ENCODE measurements at places on chromosomes 6 and 20.

DNA sequence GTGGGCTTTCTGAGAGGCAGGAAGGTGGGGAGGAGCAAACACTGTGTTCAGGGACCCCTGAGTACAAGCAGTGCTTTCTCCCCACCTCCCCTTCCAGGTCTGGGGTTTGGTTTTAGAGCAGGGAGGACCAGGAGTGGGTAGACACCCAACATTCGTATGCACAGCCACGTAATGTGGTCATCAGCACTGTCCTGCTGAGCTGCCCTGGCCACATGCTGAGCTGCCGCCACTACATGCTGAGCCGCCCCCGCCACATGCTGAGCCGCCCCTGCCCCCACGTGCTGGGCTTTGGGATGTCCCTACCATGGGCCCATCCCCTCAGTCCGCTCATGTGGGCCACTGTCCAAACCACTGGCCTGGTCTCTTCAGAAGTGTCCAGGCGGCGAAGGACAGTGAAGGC, 214.9 kb upstream of the CST7 start:
- no peak for DNase-seq

- no peak for DNase-seq
Observed at GRCh38 chr6:135117413-135117968, 62.9 kb upstream of the HBS1L start.

DNA sequence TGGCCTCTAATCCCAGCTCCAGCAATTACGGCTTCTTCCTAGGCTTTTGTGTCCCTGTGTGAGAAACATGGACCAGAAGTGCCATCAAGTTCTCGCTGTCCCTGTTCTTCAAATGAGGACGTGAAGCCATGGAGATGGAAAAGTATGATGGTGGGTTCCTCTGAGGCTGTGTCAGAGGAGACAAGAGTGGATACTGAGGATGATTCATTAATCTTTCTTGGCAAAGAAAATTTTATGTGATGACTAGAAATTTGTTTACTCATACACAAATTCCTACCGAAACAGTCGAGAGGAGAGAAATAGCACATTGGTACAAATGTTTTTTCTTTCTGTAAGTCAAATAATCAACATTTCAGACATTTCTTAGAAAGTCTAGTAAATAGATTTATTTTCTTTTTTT, 35.0 kb upstream of the PNRC1 start:
- DNase-seq = no peak

GRCh38 chr20:46627234-46627633, 24.0 kb downstream of the SLC13A3 start:
- DNase-seq = no peak

GRCh38 chr6:121691126-121691551, 255.7 kb downstream of the GJA1 start:
- no peak for DNase-seq

DNA sequence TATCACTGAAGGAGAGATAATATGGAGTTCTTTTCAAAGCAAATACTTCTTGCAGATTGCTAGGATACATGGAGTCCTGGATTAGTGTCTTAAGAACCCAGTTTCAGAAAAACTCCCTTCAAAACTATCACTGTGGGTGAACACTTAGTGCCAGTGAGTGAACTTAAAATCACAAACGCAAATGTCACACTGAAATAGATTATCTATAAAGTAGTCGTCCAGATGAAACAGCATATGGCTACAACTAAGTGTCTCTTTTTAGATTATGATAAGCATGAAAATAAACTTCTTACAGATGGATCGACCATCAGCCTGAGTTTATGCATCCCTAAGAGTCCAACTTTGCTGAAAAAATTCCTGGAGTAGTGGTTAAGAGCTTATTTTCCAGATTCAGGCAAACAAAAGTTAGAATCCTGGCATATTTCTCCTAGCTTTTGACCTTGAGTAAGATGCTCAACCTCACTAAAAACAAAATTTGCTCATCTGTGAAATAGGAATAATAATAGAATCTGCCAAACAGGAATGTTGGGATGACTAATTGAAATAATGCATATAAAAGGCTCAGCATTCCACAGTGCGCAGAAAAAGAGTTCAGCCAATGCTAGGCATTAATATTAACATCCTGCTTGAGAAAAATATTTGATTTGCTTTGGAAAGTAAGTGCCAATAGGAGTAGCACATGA, 70.4 kb downstream of the DOK5 start:
- DNase-seq = no peak

DNA sequence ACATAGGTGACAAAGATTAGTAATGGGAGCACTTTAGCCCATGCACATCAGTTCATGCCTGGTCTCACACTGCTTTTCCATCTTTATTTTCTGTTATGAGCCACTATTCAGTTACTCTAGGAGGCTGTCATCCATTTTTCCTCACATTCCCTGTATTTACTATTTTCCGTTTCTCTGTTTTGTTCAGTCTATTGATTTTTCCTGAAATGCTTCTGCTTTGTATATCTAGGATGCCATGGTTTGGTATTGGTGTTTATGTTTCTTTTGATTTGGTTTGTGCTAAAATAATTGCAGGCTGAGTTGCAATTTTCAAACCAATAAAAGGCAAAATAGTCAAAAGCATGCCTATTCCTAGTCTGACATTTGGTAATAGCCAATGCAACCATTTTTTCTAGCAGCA, 28.9 kb upstream of the ZNF292 start:
- no peak for DNase-seq

DNA sequence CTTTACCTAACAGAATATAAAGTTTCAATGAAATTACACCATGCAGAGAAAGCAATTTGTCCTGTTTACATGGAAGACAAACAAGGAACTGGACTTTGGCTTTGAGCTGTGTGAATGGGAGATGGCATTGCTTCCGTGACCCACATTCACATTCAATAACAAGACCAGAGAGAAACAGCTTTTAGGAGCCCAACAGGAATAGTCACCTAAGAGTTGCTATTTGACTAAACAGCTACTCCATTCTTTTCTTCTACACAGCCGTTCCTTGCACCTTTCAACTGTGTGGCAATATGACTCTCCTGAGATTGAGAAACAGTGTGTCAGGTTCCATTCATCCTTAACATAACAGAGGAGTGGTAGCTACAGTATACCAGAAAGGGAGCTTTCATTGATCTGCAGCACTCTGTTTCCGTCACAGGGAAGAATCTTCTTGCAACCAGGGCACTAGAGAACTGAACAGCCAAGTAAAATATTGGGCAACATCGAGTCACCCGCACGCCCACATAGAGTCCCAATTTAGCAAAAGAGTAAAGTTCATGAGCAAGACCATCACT, 355.1 kb downstream of the HAO1 start:
- no peak for DNase-seq

GRCh38 chr6:164106345-164106769, 691.8 kb downstream of the QKI start:
- DNase-seq = peak; percentile 86

GRCh38 chr6:35587167-35587566, 74.5 kb upstream of the TULP1 start:
- DNase-seq = no peak

DNA sequence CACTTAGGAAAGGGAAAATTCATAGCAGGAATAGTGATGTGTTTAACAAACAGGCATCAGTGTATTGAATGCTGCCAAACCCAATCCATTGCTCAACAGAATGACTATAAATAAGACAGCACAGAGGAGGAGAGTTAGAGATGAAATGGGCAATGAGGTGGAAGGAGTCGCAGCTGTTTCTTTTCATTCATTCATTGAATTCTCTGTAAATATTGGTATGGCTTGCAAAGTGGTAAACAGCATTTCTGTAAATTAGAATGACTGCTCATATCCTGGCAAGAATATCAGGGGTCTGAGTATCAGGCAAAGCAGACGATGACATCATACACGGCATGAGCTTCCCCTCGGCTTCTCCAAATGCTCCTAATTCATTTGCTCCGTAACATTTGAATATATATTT, 703.6 kb upstream of the SLC35B3 start:
- no peak for DNase-seq

DNA sequence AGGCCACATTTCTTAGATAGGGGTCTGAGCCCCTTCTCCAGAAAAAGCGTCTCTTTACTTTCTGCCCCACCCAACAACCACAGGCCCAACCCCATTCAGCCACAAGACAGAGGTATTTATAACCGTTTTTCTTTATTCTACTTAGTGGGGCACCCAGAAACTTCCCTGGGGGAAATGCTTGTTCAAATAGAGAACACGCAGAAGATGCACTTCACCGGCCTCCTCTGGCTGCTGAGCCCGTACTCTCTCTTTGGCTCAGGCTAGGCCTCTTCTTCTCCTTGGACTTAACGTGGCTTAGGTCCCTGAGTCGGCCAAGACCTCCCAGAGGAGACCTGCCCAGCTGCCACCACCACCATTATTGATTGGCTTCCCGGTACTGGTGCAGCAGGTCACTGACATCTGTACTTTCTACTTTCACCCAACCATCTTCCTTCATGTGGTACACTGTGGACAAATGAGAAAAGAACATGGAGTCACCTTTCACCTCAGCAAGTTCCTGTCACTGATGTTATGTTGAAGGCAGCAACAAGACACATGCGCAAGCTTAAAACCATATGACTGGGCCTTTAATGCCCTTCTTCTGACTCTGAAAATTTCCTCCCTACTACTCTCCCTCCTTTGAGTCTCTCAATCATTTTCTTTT, 2.2 kb upstream of the TAP2 start:
- DNase-seq = no peak

- no peak for DNase-seq
Observed at GRCh38 chr6:93105017-93105416, 314.3 kb downstream of the EPHA7 start.

- no peak for DNase-seq
Observed at GRCh38 chr20:52482044-52482443, 290.5 kb upstream of the ZFP64 start.

- DNase-seq = no peak
Observed at GRCh38 chr20:14197097-14197496, 140.3 kb downstream of the FLRT3 start.

DNA sequence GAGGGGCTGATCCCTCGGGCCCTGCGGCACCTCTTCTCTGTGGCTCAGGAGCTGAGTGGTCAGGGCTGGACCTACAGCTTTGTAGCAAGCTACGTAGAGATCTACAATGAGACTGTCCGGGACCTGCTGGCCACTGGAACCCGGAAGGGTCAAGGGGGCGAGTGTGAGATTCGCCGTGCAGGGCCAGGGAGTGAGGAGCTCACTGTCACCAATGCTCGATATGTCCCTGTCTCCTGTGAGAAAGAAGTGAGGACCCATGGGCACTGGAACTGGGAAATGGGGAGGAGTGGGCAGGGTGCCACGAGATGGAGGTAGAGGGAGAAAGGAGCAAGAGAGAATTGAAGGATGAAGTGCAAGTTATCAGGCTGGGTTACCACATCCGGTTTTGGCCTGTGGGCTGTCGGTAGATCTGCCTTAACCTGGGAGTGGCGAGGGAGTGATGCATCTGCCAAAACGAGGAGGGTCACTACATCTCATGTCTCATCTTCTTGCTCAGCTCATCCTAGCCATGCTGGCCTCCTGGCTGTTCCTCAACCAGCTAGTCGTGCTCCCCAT, 5.4 kb upstream of the PHF1 start:
- no peak for DNase-seq

DNA sequence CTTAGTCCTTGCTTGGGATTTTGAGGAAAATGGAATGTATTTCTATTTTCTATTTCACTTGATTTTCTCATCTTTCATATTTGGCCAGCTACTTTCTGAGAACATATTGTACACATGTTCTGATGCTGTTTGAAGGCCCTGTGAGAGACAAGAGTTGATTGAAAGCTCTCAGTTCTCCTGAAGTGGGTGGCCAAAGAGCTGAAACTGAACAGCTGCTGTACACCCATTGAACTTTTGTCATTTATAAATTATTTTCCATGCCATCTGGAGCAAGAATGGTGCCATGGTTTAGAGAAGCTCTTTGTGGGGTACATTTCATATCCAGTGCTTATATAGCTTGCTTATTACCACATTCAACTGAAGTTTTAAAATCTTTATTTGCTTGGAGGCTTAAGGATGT, 298.3 kb downstream of the PRL start:
- DNase-seq = peak; percentile 14

DNA sequence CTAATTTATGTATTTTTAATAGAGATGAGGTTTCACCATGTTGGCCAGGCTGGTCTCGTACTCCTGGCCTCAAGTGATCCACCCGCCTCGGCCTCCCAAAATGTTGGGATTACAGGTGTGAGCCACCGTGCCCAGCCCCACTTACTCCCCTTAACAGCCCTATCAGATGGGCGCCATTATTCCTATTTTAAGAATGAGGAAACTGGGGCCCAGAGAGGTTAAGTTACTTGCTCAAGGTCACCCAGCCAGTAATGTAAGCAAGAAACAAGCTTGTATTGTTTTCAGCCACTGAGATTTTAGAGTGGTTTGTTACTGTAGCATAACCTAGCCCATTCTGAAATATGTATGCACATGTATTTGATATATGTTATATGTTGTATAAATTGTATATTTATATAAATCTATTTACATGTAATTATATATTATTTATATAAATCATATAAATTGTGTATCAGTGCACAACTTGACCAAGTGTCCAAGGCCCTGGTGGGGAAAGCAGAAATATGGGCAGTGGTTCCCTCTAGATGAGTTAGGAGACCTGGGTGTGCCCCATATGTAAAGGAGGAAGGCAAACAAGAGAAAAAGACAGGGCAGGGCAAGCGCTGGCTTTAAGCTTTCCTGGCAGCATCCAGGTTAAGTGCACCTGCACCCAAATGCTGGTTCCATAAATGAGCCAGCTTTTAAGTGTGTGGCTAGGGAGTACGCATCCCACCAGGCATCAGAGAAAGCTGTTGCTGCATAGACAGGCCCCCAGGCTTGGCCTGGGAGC, 1.2 kb upstream of the GUCA1A start:
- DNase-seq = no peak

DNA sequence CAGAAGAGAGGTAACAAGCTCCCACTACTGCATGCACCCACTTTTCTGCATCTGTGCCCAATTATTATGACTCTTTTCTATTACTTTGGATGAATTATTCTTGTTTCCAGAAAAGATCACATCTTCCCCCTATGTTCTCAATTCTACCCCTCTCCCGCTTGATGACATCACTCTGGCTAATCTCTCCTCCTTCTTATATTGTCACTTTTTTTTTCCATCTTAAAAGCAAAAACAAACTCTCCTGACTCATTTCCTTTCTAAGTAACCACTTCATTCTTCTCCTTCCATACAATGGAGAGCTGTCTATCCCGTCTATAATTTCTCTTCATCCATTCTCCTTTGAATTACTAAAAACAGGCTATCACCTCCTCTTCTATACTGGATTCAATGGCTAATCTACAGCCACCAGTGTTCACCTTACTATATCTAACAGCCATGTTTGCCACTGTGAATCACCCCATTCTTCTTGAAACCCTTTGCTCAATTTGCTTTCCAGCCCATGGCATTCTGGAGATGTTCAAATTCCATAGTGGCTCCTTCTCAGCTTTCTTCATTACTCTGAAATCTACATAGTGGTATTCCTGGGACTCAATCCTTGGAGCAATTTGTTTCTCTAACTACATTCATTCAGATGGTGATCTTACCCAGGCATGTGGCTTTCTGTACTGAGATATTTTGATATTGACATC, 378.4 kb downstream of the ARHGAP18 start:
- DNase-seq = no peak

Data from SJCRH30 (cell line).